ENCODE measurements at places on chromosomes 16 and 17. TPM values are rescaled to one million over a fixed set of nuclear protein-coding genes. Genes with fewer than 3 reads are reported as not detected.
A peak's percentile ranks its signal among the peaks of the same experiment; 100 is the strongest.

DNA sequence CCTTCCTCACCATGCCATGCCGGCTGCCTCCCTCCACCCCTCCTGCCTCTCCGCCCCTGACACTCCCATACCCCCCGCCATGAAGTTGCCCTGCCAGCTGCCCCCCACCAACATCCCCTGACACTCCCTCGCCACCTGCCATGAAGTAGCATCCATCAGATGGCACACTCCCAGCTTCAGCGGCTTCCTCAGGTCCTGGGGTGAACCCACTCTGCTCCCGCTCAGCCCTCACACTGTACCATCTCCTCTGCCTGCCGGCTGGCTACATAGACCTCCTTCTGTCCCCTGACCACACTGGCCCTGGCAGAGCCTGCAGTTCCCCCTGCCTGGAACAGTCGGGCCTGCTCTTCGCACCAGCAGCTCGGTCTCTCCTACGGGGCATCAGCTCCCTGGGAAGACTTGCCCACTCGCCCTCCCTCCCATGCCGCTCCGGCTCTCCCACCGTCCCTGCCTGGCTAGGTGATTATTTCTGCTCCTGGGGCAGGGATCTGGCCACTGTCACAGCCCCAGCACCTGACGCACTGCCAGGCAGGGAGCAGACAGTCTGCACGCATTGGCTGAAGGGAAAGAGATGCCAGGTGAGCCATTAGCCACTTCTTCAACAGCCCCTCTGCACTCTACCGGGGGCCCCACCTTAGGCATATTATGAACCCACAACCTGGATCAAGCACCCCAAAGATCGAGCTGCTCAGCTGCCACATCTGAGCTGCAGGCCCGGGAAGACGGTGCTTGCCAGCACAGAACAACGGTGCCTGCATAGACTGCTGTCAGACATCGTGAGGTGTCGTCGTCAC, 9.0 kb downstream of the CANT1 start:
- no peak for DNase-seq

- DNase-seq: peak; percentile 16
Observed at GRCh38 chr17:63774969-63775265, 947 bp downstream of the DDX42 start.

DNA sequence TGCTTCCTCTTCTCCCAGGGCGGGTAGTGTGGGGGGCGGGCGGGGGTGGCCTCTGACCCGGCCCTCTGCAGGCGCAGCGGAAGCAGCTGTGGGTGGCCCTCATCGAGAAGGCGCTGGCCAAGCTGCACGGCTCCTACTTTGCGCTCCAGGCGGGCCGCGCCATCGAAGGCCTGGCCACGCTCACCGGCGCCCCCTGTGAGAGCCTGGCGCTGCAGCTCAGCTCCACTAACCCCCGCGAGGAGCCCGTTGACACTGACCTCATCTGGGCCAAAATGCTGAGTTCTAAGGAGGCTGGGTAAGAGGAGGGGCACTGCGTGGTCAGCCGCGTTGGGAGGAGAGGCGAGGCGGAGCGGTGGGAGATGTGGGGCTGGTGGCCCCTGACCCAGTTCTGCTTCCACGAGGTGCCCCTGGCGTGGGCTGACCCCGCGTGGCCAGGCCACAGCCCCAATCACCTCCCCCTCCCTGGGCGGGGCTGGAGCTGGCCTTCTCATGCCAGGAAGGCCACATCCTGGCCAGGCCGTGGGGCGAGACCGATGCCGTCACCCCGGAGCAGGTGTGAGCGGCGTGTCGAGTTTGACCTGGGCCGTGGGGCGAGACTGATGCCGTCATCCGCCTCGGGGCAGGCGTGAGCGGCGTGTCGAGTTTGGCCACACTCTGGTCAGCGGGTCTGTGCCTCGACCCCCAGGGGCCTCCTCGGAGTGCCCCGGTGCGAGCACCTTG, 10.5 kb upstream of the PRR35 start:
- DNase-seq: no peak

DNA sequence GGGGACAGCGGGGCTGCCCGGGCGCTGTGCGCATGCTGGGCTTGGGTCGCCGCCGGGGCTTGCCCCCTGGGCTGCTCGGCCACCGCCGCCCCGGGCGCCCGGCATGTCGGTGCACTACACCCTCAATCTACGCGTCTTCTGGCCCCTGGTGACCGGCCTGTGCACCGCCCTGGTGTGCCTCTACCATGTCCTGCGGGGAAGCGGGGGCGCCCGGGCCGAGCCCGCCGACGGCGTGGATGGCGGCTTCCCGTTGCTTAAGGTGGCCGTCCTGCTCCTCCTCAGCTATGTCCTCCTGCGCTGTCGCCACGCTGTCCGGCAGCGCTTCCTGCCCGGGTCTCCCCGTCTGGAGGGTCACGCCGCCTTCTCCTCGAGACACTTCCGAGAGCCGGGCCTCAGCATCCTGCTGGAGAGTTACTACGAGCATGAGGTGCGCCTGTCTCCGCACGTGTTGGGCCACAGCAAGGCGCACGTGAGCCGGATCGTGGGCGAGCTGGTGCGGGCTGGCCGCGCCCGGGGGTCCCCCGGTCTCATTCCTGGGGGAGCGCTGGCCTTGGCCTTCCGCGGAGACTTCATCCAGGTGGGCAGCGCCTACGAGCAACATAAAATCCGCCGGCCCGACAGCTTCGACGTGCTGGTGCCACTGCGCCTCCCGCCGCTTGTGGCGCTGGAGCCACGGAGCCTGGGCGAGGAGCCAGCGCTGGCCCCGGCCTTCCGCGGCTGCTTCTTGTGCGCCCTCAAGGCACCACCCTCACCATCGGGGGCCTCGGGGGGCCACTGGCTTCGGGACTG, 789 bp downstream of the ITPRIPL2 start:
- peak; percentile 75 for DNase-seq

DNA sequence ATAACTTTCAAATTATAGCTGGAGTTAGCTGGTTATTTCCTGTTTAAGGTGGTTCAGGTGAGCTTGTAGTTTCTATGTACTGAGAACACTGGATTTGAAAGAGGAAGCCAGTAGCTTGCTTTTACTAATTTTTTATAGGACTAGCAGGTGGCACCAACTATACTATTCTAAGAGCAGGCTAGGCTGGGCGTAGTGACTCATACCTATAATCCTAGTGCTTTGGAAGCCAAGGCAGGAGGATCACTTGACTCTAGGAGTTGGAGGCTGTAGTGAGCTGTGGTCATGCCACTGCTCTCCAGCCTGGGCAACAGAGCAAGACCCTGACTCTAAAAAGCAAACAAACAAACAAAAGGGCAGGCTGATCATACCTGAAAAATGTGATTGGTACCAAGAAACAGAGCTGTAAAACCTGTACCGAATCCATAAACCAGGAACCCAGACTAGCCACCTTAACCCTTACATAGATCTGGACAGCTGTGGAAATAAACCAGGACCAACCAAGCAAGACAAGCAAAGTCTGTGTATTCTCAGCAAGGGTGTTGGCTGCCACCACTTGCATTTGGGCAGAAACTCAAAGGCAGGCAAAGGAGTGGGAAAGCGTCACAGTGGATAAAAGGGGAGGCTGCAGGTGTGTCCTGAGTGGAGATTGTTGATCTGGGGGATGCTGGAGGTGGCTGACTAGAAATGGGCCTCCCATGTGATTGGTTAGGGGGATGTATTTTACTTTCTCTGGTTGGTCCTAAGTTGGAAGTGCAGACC, 36.3 kb downstream of the SLC47A1 start:
- no peak for DNase-seq

DNA sequence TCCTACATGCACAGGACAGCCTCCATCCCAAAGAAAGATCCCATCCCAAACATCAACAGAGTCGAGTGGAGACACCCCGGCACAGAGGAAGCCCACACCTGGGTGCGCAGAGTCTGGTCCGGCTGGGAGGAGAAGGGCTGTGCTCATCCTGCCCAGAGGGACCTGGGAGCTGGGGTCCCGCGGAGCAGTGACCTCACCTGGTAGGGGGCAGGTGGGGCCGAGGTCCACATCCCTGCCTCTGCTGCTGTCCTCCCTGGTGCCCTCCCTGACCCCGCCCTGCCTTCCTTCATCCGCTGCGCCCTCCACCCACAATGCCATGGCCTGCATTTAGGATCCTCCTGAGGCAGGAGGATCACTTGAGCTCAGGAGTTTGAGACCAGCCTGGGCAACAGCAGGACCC, 2.9 kb downstream of the C16orf90 start:
- DNase-seq: no peak

GRCh38 chr16:85753559-85753958, 2.7 kb upstream of the C16orf74 start:
- no peak for DNase-seq

- no peak for DNase-seq
Observed at GRCh38 chr16:54953461-54953860, 22.8 kb downstream of the IRX5 start.

DNA sequence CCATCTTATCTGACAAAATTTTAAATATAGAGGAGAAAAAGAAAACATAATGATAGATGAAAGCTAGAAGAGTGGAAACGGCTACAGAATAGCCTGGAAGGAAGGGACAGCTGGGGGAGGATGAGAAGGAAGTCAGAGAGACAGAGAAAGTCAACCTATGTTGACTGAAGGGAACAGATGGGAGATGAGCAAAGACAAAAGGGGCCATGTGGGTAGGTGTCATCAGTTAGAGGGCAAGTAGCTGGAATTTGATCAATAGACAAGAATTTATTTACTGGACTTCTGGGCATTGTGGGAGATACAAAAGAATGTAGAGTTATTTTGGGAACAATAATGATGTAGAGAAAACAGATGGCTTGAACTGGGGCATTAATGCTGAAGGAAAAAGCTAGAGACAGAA, 194.4 kb downstream of the ANKFN1 start:
- no peak for DNase-seq

DNA sequence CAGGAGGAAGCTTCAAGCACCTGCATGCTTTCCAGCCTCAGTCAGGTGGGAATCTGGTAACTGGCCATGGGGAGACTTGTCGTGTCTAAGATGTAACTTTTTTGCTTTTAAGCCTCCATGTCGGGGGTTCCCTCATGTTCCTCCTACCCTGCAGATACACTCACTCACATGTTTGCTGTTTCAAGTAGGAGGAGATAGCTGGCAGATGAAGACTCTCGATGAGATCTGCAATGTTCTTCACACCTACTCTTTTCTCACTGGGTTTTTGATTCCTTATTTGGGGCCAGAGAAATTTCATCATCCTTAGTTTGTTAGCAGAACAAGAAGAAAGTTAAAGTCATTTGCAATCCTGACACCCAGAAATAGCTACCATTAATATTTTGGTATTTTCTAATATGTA, 24.7 kb downstream of the UTP4 start:
- no peak for DNase-seq

GRCh38 chr16:78128913-78129312, 29.5 kb downstream of the WWOX start:
- no peak for DNase-seq

DNA sequence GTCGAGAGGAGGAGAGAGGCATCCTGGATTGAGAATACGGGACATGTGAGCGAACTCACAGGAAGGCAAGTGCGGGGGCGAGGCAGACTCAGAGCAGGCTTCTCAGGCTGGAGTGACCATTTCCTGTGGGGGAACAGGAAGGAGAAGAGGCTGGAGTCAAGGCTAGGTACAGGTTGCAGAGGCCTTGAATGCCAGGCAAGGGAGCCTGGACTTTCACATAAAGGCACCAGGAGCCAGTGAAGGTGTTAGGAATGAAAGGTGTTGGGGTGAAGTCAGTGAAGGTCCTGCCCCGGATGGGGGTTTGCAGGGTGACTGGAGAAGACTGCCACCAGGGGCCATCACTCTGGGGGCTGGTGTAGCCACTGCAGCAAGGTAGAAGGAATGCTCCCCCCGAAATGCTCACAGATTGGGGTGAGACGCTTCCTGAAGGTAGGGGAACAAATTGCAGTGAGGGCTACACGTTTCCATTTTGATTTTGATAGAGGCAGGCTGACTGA, 5.3 kb upstream of the GPRC5C start:
- no peak for DNase-seq

- no peak for DNase-seq
Observed at GRCh38 chr16:55853114-55853513, 20.2 kb upstream of the CES1 start.

- peak; percentile 95 for DNase-seq
Observed at GRCh38 chr17:18857864-18858566, at the start of gene PRPSAP2. Gene PRPSAP2 (plus strand): TSS chr17:18858131. CDS start chr17:18865834, 7,703 bp downstream.

DNA sequence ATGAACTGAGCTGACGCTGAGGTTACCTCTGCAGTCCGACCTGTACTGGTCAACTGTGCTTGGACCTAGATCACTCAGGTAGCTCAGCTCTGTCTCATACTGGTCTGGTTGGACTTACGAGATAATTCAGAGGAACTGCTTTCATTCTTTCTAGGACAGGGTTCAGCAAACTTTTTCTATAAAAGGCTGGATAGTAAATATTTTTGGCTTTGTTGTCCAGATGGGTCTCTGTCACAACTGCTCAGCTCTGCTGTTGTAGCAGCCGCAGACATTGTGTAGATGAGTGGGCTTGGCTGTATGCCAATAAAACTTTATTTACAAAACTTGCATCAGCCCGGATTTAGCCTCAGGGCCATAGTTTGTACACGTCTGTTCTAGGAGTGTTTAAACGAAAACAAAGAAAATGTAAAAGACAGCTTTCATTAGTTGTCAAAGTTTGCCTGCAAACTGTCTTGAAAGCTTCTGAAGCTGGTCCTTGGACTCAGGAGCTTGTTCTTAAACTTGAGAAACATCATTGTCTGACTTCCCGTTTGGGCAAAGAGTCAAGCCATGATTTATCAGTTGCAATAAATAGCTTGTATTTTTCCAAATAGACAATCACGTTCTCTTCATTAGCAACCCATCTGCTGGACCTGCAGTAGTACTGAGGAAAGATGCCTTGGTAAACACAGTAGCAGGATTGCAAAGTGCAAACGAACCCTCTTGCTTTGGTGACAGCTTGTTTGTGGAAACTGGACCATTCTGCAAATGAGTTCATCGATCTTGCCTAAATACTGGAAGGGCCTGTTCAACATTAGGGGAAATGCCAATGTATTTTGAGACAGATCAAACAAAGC, 253.4 kb downstream of the SNX29 start:
- peak; percentile 18 for DNase-seq

DNA sequence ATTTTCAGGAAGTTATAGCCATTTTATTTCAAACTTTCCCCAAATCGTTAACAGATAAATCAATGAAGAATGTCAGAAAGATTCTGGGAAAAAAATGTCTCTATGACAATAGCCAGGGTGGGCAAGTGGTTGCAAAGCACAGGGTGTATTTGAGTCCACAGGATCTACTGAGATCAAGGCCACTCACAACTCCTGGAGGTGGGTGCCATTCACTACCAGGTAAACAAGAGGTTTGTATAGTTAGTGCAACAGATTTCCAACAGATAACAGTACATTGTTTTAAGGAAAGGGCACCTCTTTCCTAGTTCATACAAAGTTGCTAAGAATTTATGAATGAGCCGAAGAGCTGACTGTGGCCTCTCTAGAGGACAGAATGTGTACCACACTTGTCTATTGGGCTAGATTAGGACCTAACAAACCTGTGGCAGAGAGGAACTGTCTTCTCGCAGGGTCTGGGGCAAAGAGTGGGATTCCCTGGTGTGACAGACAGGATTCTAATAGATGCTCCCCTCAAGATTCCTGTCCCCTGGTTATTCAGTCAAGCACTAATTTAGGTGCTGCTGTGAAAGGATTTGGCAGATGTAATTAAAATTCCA, 52.0 kb upstream of the ZNF629 start:
- DNase-seq: no peak

HES7 gene
- total RNA-seq: not detected

MAP2K3 gene
- total RNA-seq: 20.4 TPM

ZSCAN10 gene
- not detected for total RNA-seq

GJD3 gene
- total RNA-seq: 1.8 TPM

FBXO31 gene
- total RNA-seq: 21.7 TPM

PPP1R9B gene
- total RNA-seq: 21.3 TPM

Measured in dermis microvascular lymphatic vessel endothelial cell (primary cell).